ENCODE measurements at places on chromosomes 12 and 14. TPM values are rescaled to one million over a fixed set of nuclear protein-coding genes. Genes with fewer than 3 reads are reported as not detected.
A peak's percentile ranks its signal among the peaks of the same experiment; 100 is the strongest.

DNA sequence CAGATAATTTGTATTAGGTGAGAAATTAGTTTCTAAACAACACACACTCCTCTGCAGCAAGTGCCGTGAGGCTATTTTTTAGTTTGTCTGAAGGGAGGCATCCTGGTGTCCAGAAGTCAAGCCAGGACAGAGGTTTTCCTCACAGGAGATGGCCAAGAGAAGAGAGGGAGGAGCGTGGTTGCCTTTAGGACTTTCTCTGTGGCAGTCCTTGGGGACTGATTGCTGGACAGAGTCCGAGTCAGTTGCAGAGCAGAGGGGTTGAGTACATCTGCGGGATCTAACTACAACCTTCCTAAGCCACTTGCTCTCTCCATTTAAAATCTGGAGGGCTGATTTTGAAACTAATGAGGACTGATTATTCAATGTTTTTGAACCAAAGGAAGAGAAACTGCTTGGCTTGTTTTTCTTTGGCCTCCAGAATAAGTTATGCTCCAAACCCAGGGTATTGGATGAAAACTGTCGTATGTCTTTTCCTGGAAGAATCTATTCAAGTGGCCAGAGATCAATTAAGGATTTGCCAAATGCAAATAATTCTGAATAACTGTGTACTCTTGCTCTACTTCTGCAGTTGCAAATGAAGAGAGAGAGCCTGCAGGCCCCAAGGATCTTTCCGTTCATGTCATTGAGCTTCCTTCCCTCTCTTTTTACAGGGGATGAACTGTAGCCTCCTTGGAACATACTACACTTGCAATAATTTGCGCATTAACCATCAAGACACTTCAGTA lies 1.2 kb downstream of the SLCO1C1 start:
- peak; percentile 67 for DNase-seq

SNX6 gene
- 66.9 TPM for total RNA-seq

ART4 gene
- 2.8 TPM for total RNA-seq

JDP2 gene
- 22.1 TPM for total RNA-seq

GRCh38 chr12:27531896-27532295 lies 7.9 kb downstream of the PPFIBP1 start:
- DNase-seq: no peak

DNA sequence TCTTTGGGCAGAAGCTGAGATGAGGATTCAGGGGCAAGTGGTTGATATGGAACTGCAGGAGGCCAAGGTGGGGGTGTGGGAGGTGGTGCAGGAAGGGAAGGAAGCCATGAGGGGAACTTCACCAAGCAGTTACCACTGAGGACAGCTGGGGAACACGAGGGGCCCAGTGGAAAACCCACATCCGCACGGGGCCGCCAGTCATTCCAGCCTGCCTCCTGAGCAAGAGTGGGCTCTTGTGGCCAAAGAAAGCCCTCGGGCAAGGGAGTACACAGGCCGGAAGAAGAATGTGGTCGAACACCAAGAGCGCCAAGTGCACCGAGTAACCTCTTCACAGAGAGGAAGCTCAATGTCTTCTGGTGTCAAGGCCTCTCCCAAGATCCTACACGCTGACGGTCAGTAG lies 252.2 kb upstream of the FOXN3 start:
- DNase-seq: no peak

- DNase-seq: no peak
These were observed 39.7 kb upstream of the FAM222A start for GRCh38 chr12:109673884-109674283.

TAS2R10 gene
- not detected for total RNA-seq

GRCh38 chr14:67599698-67600561 lies at the start of gene PIGH:
Gene PIGH (minus strand): TSS chr14:67600268. CDS start chr14:67600203, 65 bp downstream.
- peak; percentile 95 for DNase-seq

GRCh38 chr14:94269156-94269555 lies 23.9 kb downstream of the SERPINA10 start:
- no peak for DNase-seq

- DNase-seq: no peak
These were observed 14.0 kb downstream of the SYNE3 start for GRCh38 chr14:95502381-95502950.

DNA sequence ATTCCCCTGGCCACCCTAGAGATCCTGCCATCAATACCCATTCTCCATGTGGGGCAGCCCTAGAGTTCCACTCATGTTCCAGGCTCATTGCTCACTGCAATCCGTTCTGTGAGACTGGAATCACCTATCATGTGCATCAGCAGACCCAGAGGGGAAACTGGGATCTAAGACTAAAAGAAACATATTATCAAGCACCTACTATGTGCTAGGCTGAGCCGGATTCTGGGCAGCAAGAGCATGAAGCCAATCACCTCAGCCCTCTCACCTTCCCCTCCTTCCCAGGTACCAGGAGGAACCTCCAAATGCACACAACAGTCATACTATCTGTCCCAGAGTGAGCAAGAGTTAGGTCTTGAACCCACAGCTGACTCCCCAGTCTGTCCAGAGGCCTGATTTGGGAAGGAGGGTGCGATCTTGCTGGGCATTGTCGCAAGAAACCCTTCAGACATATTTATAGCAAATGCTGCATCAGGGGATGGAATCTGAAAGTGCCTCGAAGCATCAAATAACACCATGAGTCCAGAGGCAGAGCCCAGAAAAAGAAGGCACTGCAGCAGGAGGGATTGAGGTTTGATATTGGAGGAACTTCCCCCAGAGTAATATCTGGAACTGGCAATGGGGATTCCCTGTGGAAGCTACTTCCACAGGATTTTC lies 6.7 kb upstream of the CACNB3 start:
- no peak for DNase-seq

DNA sequence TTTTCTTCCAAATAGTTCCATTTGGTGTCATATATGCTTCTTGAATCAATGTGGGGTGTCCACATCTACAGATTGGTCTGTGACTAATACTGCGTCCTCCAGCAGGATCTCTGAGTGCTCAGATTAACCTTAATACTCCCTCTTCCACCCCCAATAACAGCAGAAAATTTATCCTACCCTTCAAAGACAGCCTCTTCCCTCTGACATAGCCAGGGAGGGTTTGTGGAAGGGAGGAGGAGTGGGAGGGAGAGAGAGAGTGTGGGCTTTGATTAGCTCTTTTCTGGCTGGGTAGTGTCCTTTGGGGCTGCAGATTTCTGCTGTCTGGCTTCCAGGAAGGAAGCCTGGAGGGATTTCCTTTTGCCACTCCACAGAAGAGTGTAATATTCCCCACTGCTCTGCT lies 220.7 kb downstream of the TTC6 start:
- no peak for DNase-seq

GRCh38 chr12:34214011-34214410 lies 191.7 kb downstream of the ALG10 start:
- DNase-seq: no peak

- DNase-seq: peak; percentile 54
These were observed 121.5 kb downstream of the RBM19 start for GRCh38 chr12:113844495-113845210.

Measured in Right ventricle myocardium superior (tissue), 1 donor.